ENCODE measurements at places on chromosomes 2 and 18.

GRCh38 chr2:148614322-148615049 is 30.1 kb upstream of the EPC2 start:
- DNase-seq: no peak

DNA sequence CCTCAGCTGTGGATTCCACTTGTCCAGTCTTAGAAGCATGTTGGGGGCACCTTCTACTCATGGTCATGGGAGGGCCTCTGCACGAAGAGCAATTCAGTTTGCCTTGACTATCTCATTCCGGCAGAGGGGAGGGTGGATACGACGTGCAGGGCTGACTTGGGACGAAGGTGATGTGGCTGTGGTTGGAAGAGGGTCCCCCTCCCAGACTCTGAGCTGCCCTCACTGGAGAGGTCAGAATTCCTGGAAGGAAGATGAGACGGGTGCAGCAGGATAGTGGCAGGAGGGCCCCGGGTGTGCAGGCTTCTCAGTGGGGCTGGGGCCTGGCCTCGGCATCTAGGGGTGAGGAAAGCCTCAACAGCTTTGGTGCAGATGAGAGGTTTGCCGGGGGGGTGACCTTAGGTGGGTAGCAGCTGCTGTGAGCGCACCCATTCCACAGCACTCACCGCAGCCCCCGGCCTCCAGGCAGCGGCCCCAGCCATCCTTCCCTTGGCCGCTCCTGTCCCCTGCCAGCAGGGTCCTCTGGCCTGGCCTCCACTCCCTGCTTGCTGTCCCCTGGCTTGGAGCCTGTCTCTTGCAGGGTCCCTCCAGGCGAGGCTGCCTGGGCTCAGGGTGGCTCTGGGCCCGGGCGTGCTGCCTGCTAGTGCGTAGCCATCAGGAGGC is 3.2 kb downstream of the RNPEPL1 start:
- DNase-seq: no peak

DNA sequence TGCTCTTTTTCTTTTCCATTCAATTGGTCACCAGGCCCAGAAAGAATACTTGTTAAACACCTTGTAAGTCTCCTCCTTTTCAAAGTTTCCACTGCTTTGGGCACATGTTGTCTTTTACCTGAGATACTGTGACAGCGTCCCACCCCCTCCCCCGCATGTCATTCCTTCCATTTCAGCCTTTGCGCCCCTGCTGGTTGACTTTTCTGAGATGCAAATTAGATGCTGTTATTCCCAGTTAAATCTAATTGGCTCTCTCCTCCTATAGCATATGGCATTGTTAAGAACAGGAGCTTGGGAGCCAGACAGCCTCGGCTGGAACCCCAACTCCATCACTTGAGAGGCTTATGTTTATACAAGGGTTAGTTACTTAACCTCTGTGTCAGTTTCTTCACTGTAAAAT is 80.3 kb upstream of the GAREM1 start:
- DNase-seq: no peak

GRCh38 chr2:95079199-95079683 is 42.4 kb downstream of the MRPS5 start:
- DNase-seq: no peak

GRCh38 chr18:12028674-12029073 is 47.4 kb downstream of the IMPA2 start:
- no peak for DNase-seq

- DNase-seq: no peak
Measured at GRCh38 chr18:48806551-48807261, 144.1 kb downstream of the SMAD7 start.

GRCh38 chr2:120277505-120278205 is 25.0 kb downstream of the RALB start:
- no peak for DNase-seq

DNA sequence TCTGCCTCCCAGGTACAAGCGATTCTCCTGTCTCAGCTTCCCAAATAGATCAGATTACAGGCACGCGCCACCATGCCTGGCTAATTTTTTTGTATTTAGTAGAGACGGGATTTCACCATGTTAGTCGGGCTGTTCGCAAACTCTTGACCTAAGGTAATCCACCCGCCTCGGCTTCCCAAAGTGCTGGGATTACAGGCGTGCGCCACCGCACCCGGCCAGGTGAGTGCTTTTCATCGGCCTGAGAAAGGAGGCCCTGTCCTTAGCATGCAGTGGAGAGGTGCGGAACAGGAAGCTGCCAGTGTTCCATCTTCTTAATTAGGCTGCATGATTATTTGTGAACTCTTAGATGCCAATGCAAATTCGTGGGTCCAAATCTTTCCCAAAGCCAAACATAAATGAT is 125.7 kb upstream of the THSD7B start:
- DNase-seq: no peak

DNA sequence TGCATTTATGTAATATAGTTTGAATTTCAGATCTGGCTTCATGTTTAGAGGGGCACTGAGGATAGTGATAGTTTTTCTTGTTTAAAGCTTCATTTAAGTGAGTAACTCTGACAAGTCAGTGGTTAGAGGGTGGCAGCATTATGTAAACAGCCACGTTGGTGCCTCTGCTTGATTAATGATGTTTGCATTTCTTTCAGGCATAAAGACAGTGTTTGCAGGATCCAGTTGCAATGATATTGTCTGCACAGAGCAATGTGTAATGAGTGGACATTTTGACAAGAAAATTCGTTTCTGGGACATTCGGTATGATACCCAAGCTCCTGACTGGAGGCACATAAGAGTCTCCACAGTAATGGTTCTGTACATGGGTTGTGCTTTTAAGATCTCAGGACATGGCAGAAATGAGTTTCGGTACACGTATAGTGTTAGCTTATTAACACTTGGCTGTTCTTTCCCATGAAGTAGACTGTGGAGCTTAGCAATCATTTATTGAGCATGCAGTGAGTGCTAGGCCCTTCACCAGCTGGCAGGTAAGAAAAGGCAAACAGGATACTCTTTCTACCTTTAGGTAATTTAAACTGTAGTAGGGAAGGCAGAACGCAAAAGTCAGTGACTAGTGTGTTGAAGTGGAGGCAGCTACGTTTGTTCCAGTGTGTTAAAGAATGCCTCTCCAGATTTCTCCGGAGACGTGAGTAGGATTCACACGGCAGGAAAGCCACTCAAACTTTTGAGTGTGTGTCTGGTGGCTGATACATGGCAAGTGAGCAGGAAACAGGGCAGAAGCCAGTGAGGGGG is 17.4 kb upstream of the SAG start:
- no peak for DNase-seq
